ENCODE measurements at places on chromosomes 1 and 21.

GRCh38 chr1:101394041-101394440, 157.2 kb downstream of the S1PR1 start:
- no peak for DNase-seq

GRCh38 chr1:222109836-222110235, 367.9 kb upstream of the DUSP10 start:
- no peak for DNase-seq

GRCh38 chr1:231631717-231632116, 5.1 kb downstream of the DISC1 start:
- DNase-seq: no peak

DNA sequence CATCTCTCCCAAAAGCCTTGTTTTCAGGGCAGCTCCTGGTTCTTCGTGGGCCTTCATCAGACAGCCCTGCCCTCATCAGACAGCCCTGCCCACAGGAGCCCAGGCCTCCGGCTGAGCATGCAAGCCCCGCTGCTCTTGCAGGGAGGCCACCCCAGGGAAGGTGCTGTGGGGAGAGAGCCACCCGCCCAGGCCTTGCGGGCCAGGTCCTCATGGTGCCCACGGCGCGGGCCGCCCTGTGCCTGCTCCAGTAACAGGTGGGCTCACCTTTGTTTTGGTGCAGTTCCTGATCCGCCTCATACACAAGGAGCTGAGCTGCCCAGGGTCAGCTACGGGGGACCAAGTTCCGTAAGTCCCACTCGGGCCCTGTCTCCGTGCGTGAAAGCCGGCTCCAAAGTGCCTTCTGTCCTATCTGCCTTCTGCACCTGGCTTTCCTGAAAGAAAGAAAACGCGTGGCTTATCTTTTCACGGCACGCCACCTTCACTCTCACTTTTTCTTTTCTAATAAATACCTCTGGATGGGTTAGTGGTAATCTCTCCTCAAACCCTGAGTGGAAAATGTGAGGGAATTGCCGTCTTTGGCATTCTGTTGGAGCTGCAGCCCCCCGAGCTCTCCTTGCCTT, 65.9 kb downstream of the SLC37A1 start:
- DNase-seq: no peak

GRCh38 chr1:170376801-170377385, 155.1 kb upstream of the GORAB start:
- DNase-seq: no peak

- DNase-seq: no peak
Observed at GRCh38 chr1:235613602-235614001, 36.0 kb downstream of the GNG4 start.

- DNase-seq: no peak
Observed at GRCh38 chr1:94927405-94928175, 680 bp upstream of the CNN3 start.

All from CD4-positive, alpha-beta T cell treated with Interleukin-21 for 1 hour (primary cell).